ENCODE measurements at places on chromosomes 13 and 19. TPM values are rescaled to one million over a fixed set of nuclear protein-coding genes. Genes with fewer than 3 reads are reported as not detected.

DNA sequence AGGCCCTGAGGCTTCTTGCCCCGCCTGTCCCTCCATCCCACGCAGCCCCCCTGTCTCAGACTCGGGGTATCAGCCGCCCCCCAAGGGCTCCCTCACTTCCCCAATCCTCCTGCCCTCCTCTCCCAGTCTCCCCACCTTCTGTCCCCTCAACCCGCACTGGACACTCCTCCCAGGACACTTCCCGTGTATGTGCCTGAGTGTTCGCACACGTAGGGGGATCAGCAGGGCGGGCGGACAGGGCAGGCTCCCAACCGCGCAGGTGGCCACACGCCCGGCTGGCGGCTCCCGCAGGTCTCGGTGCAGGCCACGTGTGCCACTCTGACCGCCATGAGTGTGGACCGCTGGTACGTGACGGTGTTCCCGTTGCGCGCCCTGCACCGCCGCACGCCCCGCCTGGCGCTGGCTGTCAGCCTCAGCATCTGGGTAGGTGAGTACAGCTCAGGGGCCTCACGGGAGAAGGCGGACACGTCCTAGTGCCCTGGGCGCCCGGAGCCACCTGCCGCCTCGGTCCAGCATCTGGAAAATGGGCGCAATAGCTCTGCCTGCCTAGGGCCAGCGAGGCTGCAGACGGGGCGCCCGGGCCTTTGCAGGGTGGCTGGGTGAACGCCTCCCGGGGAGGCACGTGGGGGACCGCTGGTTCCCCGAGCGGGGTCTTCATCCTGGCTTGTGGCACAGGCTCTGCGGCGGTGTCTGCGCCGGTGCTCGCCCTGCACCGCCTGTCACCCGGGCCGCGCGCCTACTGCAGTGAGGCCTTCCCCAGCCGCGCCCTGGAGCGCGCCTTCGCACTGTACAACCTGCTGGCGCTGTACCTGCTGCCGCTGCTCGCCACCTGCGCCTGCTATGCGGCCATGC lies 2.3 kb downstream of the KISS1R start:
- peak; percentile 71 for DNase-seq

- DNase-seq: no peak
Observed at GRCh38 chr13:30128095-30128494, 179.3 kb downstream of the KATNAL1 start.

- DNase-seq: no peak
Observed at GRCh38 chr13:73522937-73523336, 464.1 kb downstream of the KLF5 start.

GRCh38 chr19:48186541-48186991 lies 16.1 kb downstream of the ZSWIM9 start:
- DNase-seq: no peak

DNA sequence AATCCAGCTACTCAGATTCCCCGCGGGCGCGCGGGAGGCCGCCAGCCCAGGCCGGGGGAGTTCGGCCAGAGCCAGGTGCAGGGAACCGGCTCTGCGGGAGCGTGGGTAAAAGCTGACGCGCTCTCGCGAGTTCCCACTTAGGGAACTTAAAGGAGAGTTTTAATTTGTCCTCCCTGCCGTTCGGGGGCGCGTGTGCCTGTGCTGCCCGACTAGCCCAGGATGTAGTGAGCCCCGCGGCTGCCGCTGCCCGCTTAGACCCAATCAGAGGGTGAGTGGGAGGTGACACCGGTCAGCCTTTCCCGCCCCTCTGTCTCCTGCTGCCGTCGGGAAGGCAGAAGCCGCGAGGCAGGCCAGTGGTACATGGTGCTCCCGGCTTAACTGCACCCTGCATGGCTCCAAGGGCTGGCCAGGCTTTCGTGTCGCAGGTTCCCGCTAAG lies 36.0 kb upstream of the NEK3 start:
- peak; percentile 55 for DNase-seq

GRCh38 chr13:42997381-42997780 lies 5.3 kb upstream of the EPSTI1 start:
- DNase-seq: no peak

GRCh38 chr13:26048741-26049140 lies 3.1 kb downstream of the SHISA2 start:
- DNase-seq: no peak

DNA sequence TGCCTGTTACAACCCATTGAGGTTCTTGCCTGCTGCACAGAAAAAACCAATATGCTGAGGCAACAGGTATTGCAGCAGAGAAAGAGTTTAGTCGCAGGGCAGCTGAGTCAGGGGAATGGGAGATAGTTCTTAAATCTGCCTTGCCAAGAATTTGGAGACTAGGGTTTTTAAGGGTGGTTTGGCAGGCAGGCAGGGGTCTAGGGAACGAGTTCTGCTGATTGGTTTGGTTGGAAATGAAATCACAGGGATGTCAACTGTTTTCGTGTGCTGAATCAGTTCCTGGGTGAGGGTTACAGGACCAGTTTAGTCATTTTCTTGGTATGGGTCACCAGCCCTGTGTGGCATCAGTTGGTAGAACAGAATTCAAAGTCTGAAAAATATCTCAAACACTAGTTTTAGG lies 36.6 kb downstream of the PDS5B start:
- no peak for DNase-seq

DNA sequence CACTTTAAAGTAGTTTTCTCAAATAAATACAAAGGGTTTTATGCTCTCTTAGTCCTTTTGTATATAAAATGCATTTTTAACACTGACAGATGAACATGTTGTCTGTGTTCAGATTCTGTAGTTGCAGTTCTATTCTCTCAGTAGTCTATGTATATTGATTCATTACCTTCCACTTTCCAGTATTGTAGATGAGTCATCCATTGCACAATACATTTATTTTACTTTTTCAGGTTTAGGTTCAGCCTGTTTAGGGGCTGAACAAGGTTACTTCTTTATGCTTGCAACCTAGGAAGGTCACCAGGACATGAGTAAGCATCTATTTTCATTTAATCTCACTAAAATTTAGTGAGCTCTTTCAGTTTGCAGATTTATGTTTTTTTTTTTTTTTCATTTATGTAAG lies 173.6 kb downstream of the NALCN start:
- DNase-seq: no peak

DNA sequence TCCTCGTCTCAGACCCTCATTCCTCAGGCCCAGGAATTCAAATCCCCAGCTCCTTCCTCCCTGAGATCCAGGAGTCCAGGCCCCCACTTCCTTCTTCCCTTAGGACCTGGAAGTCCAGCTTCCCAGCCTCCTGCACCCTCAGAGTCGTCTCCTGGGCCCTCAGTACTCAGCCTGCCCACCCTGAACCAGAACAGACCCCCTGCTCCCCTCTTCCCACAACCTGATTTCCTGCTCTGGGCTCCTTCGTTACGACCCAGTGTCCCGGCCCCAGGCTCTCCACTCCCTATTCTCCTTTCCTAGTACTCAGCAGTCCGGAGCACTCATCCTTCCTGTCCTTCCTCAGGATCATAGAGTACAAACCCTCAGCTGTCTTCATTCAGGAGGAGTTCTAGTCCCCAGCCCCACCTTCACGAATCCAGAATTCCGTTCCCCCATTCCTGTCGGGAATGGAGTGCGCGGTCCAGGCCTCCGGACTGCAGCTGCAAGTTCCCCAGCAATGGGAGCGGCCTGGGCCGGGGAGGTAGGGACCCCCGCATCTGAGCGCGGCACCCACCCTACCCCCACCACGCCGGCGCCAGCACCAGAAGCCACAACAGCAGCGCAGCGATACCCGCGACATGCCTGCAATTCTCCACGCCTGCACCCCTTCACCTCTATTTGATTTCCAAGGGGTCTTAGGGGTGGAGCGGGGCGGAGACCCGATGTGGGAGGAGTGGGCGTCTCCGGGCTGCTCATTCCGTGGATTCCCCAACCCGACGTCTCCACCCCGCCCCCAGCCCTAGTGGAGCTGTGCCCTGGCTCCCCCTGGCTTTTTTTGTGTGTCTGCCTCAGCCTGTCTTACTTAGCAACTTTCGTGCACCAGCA lies 12.7 kb downstream of the EGLN2 start:
- DNase-seq: no peak

DNA sequence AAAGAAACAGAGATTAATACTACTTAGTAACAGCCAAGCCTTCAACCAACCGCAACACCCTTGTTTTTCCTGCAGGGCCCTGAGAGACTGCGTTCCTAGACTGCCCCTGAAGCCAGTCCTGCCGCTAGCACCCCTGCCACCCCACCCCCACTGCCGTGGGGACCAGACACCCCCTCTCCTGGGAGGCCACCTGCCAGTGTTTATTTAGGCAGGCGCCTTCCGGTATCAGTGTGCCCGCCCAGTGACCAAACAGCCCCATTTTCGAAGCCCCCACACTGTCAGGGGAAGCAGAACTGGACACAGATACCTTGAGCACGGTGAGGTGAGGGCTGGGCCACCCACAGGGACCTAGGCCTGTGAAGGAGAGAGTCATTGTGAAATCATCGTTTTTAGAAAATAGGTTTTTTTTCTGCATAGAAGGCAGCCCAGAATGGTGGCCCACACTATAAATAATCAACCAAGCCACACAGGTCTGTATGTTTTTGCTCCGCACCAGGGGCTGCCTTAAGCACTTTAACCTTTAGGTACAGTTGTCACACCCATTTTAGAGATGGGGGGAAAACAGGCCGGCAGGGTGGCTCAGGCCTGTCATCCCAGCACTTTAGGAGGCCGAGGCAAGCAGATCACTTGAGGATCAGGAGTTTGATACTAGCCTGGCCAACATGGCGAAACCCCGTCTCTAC lies 3.5 kb upstream of the TLE5 start:
- DNase-seq: no peak

DNA sequence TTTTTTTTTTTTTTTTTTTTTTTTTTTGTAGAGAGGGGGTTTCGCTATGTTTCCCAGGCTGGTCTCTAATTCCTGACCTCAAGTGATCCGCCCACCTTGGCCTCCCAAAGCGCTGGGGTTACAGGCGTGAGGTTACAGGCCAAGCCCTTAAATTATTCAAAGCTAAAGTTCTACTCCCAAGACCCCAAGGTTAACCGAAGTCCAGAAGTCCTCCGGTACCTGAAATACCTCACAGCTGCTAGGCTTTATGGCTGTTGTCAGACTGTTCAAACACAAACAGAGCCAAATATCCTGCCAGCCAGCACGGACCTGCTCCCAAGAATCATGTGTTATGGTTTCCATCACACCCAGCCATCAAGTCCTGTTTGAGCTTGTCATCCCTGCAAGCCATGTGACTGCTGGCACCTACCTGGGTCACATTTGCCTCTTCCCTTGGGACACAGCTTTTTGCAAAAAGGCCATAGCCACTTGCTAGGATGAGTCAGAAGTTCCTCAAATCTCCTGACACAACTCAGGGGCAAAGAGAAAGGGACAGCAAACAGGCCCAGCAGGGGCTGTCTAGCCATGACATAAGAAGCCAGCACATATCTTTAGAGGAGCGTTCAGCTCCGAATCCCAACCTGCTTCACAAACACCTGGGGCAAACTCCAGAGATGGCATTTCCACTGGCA lies 129.9 kb downstream of the FOXO1 start:
- DNase-seq: no peak

GRCh38 chr13:93080587-93080986 lies 146.0 kb upstream of the GPC6 start:
- DNase-seq: no peak

GRCh38 chr13:24670961-24671381 lies 9.2 kb upstream of the ATP12A start:
- DNase-seq: peak; percentile 58

DNA sequence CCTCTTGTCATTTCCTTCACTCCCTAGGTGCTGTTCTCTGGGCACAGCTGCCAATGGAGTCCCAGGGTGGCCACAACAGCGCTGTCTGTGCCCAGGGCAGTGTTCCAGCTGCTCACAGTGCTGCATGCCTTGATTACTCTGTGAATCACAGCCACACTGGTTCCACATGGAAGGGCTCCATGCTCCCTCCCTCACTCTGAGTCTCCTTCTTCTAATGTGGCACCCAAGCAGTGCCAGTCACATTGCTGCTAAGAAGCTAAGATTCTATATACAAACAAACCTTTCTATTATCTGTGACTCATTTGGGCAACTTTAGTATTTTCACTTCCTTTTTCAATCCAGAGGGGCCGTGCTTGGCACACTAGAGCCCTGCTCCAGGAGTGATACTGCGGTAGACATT lies 248.7 kb downstream of the TDRD3 start:
- no peak for DNase-seq

GRCh38 chr19:18832306-18833140 lies 764 bp downstream of the UPF1 start:
- peak; percentile 46 for DNase-seq

- peak; percentile 25 for DNase-seq
Observed at GRCh38 chr13:23510979-23511735, 59.1 kb upstream of the TNFRSF19 start.

GRCh38 chr19:17074634-17075034 lies 618 bp downstream of the HAUS8 start:
- no peak for DNase-seq

DNA sequence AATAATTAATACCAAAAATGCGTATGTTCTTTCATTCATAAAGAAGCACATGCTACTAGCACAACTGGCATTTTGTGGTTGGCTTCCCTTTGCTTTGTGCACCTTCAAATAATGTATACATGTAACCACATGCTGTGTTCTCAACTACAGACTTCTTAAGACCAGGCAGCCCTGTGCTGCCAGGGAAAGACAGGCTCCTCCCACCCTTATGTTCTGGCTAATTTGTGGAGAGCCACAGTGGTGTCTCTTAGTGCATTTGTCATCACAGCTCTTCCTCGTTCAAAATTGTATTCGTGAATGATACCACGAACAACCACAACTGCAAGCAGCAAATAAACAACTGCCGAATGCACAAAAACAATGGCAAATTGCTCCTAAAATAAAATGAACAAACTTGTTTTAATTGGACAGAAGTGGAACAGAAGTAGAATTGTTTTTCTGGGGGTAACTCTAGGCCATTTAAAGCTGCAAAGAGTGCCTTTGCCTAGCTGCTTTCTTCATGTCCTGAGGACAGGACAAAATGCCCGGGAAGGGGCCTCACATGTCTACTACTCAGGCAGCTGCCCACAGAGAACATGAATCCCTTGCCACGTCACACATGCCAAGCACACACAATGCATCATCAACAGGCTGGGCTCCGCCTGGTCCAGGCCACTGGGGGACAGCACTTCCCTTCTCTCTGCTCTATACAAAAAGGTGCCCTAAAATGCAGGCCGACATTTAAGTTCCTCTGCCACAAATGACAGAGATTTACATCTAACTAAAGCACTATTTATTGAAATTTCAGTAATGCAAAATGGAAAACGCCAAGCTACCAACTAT lies 21.7 kb downstream of the IRS2 start:
- no peak for DNase-seq

- no peak for DNase-seq
Observed at GRCh38 chr19:17565611-17566010, 10.2 kb downstream of the COLGALT1 start.

Gene TUBA3C
- total RNA-seq: not detected

Gene USPL1
- 36.9 TPM for total RNA-seq

Gene ZNF235
- total RNA-seq: 8.1 TPM

Gene PRX
- total RNA-seq: 2.0 TPM

Gene IGSF23
- not detected for total RNA-seq

Gene STARD13
- total RNA-seq: not detected

Gene GIPR
- 20.7 TPM for total RNA-seq

Gene CNN1
- not detected for total RNA-seq

Gene LIM2
- total RNA-seq: 8.5 TPM

Gene IFNL1
- not detected for total RNA-seq

Gene SOX1
- not detected for total RNA-seq

Gene ZNF737
- 13.7 TPM for total RNA-seq

All from natural killer cell (primary cell).